ENCODE measurements at places on chromosomes 1 and 21.
A peak's percentile ranks its signal among the peaks of the same experiment; 100 is the strongest.

GRCh38 chr1:21811875-21812305 lies at the start of gene LDLRAD2:
LDLRAD2 (plus strand) TSS chr1:21812265; CDS start chr1:21812452, 187 bp downstream.
- peak; percentile 34 for DNase-seq

DNA sequence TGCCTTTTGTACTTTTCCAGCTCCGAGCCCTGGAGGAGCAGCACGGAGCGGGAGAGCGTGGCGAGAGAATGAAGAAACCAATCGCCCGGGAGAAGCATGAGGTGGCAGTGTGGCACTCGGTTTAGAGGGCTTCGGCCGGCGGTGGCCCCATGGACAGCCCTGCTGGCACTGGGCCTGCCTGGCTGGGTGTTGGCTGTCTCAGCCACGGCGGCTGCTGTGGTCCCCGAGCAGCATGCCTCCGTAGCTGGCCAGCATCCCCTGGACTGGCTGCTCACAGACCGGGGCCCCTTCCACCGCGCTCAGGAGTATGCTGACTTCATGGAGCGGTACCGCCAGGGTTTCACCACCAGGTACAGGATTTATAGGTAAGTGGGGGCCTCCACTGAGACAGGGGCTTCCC lies 59.0 kb downstream of the BRINP2 start:
- DNase-seq = no peak

- DNase-seq = no peak
Observed at GRCh38 chr21:37041706-37042271, 31.1 kb downstream of the PIGP start.

DNA sequence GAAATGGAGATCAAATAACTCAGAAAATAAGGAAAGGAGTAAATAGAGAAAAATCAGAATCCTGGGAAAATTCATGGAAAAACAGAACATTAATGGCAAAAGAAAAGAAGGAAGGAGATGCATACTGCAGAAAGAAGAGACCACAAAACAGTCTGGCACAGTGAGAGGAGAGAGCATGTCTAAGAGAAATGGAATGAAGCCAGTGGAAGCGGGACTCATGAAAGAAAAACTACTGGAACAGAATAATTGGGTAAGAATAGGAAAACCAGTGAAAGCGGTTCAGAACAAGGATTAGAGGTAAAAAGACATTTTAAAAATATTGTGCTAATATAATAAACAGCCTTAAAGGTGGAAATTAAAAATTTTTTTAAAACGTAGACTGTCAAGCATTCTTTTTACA lies 93.6 kb upstream of the GREM2 start:
- peak; percentile 68 for DNase-seq

DNA sequence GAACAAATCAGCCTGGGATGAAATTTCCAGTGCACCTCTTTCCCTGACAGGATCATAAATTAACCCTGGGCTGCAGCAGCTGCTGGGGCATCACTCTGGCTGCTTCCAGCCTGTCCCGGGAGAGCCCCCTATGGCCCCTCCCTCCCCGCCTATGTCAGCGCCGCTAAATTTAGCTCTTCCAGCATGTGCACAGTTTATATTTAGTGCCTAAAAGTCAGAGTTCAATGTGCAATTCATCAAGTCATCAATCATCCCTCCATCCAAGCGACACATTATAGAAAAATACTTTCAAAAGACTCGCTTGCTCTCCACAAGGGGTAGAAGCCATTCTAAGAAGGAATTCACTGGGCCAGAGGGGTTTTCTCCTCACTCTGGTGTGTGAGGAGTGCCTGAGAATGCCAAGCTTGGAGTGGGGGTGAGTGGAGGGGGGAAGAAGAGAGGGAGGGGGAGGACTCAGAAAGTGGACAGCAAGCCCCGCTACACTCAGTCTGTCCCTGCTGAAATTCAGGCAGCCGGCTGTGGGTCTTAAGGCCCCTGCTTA lies 37.4 kb downstream of the XCL1 start:
- DNase-seq = no peak

DNA sequence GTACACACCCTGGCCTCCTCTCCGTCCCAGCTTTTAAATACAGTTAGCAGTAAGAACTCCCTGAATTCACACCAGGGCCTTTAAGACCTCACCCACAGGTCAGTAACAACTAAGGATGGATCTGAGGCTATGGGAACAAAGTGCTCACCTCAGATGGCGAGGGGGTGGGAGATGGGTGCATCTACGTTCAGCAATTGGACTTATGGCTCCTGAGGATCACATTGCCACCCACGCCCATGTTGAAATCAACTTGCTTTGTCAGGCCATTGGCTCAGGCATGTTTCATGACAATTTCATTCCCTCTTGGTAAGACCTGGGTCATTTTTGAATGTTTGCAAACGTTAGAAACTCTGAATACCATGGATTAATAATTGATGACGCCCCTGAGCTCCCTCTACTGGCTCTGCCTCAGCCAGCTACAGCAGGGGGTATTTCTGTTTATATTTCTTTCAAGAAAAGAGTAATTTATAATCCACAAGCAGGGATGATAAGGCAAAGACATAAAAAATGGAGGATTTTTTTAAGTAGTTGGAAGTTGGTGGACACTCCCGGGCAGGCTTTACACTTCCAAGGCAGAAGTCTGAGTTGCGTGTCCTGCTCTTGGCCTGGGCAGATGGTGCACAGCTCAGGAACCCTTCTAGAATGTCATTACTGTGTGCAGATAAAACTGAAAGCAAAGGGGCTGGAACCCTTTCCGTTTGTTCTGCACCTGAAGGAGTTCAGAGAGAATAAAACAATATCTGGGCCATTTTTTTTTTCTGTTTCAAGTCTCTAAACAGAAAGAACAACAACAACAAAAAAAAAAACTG lies 13.7 kb upstream of the LBR start:
- DNase-seq = no peak

DNA sequence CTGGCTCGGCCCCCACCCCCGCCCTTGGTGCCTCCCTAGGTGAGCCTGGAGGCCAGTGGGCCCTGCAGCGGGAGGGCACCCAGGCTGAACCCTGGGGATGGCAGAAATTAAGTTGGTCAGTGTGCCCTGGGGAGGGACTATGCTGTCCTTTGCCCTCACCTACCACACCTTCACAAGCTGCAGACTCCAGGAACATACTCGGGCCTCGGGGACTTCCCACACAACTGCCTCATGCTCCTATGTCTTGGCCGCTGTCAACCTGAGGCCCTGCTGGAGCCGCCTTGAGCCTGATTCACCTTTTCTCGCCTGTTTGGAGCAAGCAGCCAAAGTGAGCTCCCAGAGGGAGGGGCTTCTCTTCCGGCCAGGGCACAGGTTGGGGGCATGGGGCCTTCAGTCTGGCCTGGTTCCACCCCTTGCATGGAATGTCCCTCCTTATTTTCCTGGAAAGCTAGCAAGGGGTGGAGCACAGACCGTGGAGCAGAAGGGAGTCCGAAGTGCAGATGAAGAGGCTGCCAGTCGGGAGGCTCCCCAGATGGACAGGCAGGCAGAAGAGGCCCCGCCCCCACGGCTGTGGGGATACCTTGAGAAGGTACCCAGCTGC lies 24.7 kb downstream of the KNCN start:
- DNase-seq = no peak

- DNase-seq = no peak
Observed at GRCh38 chr1:235997049-235997448, 67.8 kb downstream of the NID1 start.

DNA sequence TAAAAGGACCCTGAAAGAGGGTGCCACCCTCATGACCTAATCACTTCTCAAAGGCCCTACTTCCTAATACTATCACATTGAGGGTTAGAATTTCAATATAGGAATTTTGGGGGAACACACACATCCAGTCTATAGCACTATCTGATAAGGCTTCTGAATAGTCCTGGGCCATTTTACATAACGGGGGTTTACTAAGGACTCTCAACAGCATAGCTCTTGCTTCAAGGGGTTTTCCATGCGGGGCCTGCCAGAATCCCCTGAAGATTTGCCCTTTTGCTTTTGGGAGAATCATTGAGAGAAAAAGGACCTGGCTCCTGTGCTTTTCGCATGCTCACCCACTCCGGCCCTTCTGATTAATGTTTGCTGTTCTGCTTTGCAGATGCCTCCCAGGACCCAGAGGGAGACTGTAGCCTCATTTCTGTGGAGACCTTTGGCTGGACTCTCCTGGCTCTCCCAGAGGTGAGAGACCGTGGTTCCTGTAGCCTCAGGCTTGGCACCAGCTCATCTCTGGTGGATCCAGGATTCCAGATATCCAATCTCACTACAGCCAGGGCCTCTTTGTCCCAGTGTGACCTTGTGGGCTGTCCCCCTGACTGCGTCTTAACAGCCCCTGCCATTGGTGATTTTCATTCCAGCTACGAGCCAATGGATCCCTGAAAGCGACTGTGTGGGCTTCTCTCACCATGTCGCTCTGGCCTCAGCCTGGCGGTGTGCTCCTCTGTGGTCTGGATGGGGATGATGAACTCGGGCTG lies 72.6 kb downstream of the DDR2 start:
- no peak for DNase-seq
